ENCODE measurements at places on chromosomes 5 and 9.

DNA sequence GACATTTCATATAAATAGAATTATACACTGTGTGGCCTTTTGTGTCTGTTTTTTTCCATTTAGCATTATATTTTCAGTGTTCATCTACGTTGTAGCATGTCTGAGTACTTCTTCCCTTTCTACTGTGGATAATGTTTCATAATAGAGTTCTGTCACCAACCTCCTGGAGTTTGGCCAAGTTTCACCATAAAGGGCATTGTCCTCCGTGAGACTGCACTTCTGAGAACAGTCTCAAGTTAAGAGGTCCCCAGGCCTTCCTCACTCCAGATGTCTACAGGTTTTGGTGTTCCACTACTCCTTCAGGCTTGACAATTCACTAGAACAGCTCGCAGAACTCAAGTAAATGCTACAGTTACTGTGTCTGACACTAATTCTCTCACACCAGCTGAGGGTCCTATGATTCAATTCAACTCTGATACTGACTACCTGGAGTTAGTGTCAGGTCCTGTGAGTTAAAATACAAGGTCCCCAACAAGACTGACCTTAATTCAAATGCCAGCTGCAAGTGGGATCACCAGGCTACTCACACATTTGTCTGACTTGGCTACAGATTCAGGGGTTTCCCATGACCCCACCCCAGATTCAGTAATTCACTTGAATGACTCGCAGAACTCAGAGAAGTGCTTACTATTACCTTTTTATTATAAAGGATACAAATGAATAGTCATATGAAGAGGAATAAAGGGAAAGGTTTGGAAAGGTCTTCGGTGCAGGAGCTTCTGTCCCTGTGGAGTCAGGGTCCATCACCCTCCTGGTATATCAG is 31.1 kb downstream of the SLC35A4 start:
- peak; percentile 38 for DNase-seq

GRCh38 chr9:34675048-34675714 is 12.7 kb upstream of the CCL27 start:
- DNase-seq = peak; percentile 36

- DNase-seq = no peak
Measured at GRCh38 chr9:124248066-124248465, 9.7 kb upstream of the NEK6 start.

DNA sequence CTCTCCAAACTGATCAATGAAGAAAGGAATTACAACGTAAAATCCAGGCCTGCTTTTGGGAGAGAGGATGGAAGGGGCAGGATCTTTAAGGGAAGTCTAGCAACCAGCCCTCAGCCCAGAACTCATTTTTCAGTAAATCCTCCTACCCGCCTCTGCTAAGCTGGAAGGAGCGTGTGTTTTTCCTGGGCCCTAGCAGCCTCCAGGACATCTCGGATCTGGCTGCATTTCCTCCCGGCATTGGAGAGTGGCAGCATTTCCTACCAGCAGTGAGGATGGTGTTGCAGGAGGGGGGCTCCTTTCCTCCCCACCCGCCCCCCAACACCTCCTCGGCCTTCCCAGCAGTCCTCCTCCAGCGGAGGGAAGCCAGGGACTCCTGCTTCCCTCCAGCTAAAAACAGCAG is 54.5 kb downstream of the DCP2 start:
- no peak for DNase-seq

DNA sequence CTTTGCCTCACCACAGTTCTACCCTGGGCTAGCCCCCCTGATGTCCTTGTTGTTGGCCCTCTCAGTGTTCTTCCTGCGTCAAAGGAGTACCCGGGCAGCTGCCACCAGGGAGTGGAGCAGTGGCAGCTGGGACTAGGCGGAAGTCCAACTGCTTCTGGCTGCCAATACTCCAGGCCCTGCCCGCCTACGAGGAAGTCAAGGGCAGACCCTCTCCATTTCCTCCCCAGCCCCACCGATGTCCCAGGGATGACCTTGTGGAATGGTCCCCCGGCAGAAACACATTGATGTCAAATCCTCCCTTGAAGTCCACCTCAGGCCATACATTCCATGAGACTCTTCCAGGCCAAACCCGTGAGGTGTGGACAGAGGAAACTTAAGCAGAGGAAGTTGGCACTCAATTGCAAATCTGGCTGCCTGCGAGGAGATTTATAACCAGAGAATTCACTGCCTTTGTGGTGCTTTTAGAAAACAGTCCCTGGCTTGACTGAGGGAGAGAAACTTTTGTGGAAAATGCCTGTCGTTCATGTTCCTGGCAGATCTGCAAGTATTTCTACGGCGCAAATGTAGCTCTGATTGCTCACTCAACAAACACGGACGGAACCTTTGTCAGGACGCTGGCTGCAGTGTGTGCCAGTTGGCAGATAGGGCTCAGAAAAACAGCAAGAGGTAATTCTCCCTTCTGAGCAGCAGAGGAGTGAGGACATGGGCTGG is 339.7 kb downstream of the RAB3C start:
- no peak for DNase-seq

DNA sequence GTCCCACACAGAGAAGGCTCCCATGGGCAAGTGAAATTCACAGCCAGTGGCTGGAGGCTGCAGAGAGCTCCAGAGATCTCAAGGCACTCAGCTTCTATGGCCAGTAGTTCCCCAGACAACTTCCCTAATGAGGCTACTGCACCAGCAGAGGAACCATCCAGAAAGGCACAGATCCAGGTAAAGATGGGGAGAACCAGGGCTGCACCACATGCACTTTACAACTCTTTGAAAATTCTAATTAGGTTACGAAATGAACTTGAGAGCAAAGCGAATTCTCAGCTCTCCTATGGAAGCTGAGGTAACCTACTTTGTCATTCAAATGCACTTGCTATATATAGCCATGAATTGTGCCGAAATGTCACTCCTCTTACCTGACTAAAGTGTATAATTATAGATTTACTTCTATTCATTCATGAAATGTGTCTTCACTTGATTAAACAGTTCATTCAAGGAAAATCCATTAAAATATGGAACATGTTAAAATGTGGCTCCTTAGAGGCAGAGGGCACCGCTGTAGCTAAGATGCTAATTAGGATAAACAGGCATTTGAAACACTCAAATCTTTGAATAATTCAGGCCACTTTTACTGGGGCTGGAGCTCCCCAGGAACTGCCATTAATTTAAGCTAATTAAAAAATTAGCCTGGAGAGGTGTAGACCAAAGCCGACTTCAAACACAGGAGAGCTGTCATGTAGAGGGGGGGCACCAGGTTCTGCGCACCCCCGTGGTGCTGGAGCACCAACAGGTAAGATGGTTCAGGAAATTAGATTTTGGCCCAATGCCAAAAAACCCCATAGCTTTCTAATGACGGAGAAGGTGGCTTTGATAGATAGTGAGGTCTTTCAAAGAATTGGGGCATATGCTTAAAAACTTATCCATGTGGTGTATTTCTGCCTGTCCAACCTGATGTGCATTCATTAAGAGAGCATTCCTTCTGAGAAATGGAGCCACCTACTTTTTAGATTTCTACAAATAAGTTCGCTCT is 204.1 kb downstream of the GABBR2 start:
- no peak for DNase-seq

- DNase-seq = no peak
Measured at GRCh38 chr9:76607730-76608436, 148.9 kb downstream of the GCNT1 start.

GRCh38 chr5:121108725-121109124 is 644.6 kb downstream of the PRR16 start:
- DNase-seq = no peak

- DNase-seq = no peak
Measured at GRCh38 chr5:98936948-98937715, 8.3 kb upstream of the CHD1 start.

- no peak for DNase-seq
Measured at GRCh38 chr5:179260324-179261070, 84.8 kb downstream of the ADAMTS2 start.

DNA sequence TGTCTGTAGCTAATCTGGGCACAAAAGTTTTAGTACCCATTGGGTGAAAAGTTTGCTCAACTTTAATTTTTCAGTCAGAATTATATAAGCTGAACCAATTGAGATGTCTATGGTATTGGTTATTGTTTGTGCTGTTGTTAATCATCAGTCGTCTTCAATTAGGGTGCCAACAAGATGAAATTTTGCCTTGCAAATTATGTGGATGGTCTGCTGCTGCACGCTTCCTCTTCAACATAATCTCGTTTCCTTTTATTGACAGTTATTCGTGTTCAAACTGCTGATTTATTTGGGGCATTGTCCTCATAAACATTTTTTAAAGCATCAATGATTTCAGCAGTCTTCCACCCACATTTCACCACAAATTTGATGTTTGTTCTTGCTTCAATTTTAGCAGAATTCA is 194.0 kb downstream of the HTR1A start:
- no peak for DNase-seq

DNA sequence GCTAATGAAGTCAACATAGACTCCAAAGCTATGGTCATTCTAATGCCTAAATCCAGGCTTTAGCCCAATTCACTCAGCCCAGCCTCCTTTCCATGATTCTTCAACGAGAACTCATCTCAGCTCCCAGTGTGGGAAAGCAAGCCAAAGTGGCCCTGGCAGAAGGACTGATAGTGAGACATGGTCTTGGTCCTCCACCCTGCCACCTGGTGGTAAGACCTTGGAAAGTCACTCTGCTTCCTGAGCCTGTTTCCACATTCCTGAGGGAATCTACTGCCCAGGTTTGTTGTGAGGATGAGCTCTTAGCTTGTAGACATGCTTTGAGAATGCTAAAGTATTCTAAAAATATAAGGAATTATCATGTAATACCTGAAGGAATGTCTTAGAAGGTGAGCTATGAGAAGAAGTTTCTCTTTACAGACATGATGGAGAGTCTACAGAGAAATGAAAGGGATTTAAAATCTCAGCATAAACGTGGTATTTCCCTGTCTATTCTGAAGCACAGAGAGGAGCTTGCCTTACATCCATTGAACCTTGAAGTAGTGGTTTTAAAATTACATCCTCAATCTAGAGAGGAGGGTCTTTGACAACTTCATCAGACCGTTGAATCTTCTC is 173.5 kb downstream of the TRIM32 start:
- DNase-seq = peak; percentile 67

DNA sequence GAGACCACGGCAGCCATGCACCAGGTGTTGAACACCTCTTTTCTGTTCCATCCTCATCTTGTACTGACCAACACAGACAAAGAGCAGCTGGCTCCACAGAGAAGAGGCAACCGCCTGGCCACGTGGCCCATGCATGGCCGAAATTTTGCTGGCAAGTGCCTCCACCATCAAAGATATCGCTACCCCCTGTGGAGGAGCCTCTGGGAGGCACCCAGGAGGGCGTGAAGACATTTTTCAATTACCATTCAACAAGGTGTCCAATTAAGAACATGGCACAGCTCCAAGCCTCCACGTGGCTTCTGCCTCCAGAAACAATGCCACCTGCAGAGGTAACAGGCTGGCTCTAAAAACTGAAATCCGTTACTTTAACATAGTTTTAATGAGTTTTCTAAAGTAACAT is 54.4 kb upstream of the CKS2 start:
- DNase-seq = no peak

- DNase-seq = peak; percentile 67
Measured at GRCh38 chr5:65157906-65158603, 323.7 kb downstream of the ADAMTS6 start.

DNA sequence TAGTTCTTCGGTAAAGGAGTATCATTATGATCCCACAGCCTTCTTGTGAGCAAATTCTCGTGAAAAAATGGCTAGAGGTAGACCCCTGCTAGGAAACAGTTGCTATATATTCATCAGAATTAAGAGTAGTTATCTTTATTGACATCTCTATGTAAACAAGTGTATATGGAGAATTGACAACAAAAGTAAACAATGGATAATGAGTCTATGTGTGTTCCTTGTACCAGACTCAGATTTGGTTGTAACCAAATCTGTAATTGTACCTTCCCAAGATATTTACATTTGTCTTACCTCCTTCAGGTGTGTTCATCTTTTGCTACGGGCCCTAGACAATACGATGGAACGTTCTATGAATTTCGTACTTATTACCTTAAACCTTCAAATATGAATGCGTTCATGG is 2.1 kb downstream of the NIPSNAP3B start:
- DNase-seq = no peak

DNA sequence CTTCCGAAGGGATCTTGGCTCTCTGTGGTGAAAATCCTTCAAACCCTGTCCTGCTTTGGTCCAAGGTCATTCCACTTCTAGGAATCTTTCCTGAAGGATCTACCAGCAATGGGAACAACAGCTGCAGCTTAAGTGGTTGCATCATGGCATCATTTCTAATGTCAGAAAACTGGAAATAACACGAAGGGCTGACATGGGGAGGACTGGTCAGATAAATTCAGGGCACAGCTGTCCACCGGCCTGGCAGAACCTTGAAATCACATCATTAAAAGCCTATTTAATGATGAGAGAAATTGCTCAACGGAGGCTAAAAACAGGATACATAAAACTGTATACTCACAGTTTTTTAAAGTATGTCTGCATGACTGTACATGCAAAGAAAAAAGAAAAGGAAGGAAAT is 28.3 kb downstream of the OLFML2A start:
- DNase-seq = peak; percentile 33

DNA sequence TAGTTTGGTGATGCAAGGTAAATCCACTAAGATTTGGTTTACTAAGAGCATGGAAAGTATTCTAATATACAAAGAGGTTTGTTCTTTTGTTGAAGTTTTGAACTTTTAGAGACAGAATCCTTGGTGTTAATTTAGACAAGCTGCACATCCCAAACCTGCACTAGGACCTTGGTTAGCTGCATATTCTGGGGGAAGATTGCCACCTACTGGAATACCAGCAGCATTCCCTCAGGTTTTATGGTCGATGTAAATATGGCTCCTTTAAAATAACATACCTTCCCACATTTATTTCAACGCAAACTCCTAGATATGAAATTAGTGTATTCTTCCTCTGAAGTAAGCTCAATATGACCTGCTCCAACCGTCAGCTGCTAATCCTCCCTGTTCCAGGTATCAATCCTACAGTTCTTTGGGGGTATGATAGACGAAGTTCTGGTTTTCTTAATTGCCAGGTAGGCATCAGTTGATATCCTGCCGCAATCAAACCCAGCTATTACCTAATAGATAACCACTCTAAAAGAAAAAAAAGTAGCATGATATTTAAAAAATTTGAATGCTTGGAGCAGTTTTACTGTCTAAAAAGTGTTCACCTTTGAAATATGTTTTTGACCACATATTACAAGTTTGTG is 624.1 kb downstream of the ISL1 start:
- DNase-seq = peak; percentile 51

- DNase-seq = no peak
Measured at GRCh38 chr9:117073071-117073470, 341.8 kb downstream of the ASTN2 start.

GRCh38 chr5:133814152-133814551 is 154.3 kb downstream of the C5orf15 start:
- peak; percentile 59 for DNase-seq

DNA sequence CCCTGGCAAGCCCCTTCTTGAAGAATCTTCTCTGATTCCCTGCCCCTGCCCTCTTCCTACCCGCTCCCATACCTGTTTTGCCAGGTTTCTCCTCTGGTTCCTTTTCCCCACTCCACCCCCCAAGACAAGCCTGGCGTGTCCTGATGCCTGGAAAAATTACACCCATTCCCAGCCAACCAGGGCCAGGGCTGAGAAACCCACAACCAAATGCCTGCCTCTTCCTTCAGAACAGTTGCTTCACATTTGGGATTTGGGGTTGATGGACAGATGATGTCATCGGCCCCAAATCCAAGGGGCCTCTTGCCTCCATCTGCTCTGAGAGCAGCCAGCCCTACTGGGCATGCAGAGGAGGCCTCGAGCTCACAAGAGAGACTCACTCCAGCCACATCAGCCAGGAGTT is 8.8 kb upstream of the NEK6 start:
- DNase-seq = no peak
